ENCODE measurements at places on chromosomes 7 and 10.

DNA sequence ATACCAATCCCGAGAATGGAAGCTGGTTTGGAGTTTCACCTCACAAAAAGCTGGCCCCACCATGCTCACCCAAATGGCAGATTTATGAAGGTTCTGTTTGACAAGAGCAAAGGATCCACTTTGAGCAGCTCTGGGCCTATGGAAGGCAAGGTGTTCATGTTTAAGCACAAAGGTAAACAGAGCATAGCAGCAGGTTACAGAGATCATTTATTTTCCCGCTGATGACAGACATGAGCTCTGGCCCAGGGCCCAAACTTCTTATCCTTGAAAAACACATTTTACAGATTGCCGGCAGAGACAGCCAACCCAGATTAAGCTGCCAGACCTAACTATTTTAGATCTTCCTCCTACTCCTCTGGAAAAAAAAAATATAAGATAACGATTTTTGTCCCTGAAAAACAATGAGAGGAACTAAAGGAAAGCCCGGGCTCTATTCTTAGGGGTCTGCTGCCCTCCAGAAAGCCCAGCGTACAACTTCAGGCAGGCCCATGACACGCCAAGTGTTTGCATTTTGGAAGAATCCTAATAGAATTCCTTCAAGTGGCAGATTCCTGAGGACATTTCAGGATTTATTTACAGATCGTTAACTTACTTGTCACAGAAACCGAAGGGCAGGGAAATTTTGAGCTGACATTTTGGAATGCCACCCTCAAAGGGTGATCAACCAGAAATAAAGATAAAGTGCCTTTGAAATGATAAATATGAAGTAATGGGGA, 40.0 kb downstream of the SYPL1 start:
- no peak for DNase-seq
- H3K36me3 ChIP-seq: no peaks in the 10 kb centered on the region
- peak overlapping the region; percentile 75 for H3K27ac ChIP-seq
- H3K4me1 ChIP-seq: peaks cover 41% of the 10 kb centered on the region

DNA sequence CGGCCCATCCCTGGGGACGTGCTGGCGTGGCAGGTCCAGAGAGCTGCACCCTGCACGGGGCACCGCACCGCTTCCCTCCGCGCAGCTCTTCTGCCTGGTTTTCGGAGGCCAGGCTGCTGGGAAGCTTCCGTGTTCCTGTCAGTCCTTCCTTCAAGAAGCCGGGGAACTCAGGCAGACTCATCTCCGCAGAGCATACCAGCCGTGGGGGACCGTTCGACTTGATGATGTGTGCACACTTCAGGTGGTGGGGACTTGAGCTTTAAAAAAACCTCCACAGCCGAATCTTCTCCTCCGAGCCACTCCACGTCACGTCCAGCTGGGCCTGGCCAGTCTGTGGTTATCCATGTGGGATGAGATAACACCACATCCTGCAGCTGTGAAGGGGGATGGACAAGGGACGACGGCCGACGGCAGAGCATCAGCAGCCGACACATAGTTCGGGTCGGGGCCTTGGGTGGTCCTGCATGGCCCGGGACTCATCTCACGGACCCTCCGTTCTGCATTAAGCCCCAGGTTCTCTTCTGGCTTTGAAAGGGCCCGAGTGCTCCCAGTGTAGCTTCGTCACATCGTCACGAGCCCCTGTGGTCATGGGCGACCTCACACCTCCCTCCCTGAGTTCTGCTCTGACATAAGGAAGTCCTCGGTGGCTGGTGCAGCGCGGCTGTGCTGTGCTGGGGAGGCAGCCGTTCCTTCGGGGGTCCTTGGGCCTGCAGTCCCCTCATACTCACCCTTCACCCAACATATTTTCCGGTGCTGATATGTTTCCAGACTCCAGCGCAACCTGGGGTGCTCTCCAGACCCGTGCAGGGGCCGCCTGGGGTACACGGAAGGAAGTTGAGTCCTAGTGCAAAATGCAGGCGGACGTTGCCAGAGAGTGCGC, 4.5 kb upstream of the BHLHA15 start:
- no peak for DNase-seq
- H3K27me3 ChIP-seq: no peaks in the 10 kb centered on the region
- no peaks in the 10 kb centered on the region for H3K36me3 ChIP-seq
- no peaks in the 10 kb centered on the region for H3K4me1 ChIP-seq
- H3K27ac ChIP-seq: no peak overlapping the region

DNA sequence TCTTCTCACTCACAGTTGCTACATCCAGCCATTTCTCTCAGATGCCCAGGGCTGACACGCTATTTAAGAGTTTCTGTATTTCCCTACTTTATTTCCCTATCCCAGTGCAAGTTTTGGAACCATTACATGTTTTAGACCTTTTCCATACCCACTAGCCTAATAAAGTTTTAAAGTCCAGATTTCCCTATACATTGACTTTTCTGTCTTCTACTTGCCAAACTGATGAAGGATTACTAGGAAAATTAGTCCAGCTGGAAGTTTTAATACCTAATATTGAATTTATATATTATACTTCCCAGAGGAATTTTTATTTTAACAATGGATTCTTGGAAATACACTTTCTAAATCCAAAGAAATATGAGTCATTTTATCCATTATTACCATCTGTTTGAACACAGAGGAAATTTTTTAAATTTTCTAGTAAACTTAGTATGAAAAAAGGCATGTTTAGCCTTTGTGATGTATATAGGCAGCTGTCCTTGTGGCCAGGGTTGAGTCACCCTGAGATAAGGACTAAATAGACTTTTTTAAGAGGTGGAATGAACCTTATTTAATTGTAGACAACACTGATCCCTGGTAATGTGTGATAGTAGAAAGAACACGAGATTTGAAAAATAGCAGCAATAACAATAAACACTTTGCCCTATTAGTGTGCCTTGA, 205.0 kb downstream of the TFEC start:
- DNase-seq: no peak
- H3K4me3 ChIP-seq: no peak overlapping the region
- no peaks in the 10 kb centered on the region for H3K36me3 ChIP-seq
- H3K4me1 ChIP-seq: no peaks in the 10 kb centered on the region
- no peak overlapping the region for H3K27ac ChIP-seq
- H3K27me3 ChIP-seq: no peaks in the 10 kb centered on the region

DNA sequence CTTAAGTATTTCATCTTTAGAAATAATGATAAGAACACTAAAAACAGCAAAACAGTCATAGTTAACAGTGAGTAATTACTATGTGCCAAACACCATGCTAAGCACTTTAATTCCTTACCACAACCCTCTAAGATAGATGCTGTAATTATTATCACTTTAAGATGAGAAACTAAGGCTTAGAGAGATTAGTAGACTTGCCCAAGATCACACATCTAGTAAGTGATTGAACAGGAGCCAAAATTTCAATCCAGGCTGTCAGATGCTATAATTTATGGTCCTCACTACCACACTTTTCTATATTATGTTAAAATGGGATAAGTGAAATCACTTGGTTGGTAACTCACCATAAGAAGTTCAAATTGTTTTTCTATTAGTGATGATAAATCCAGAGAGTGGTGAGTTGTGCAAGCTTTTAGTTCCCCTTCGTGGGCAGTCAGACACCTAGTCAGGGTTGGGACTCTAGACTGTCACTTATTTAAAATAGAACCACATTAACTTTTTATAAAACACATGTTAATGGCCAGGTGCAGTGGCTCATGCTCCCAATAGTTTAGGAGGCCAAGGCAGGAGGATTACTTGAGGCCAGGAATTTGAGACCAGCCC, 85.9 kb upstream of the GATA3 start:
- no peak for DNase-seq
- no peak overlapping the region for H3K4me3 ChIP-seq
- H3K4me1 ChIP-seq: no peaks in the 10 kb centered on the region
- no peaks in the 10 kb centered on the region for H3K27me3 ChIP-seq

DNA sequence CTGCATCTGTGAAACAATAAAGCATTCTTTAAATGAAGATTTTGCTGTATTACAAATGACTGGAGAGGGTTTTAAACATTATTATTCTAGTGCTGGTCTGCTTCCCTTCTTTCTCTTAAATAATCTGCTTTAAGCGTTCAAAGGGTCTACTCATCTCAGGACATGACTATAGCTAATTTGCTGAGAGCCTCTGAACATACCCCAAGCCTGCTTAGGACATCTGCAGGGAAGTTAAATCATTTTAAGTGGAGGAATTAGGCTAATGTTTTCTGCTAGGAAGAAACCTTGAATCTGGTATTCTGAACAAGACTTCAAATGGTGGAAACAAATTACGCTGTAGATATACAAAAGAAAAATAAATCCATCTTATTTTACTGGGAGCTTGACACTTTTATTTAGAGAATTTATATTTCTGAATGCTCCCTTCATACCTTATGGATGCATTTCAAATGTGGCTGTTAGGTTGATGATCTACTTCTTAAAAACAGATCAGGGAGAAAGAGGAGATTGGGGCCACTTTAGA, 124.4 kb upstream of the ITGB1 start:
- no peaks in the 10 kb centered on the region for H3K27me3 ChIP-seq
- H3K36me3 ChIP-seq: no peaks in the 10 kb centered on the region
- H3K4me3 ChIP-seq: no peak overlapping the region
- DNase-seq: no peak
- H3K4me1 ChIP-seq: no peaks in the 10 kb centered on the region
- no peak overlapping the region for H3K27ac ChIP-seq

- H3K36me3 ChIP-seq: no peaks in the 10 kb centered on the region
- no peak for DNase-seq
- H3K27me3 ChIP-seq: no peaks in the 10 kb centered on the region
- H3K4me3 ChIP-seq: no peak overlapping the region
- no peaks in the 10 kb centered on the region for H3K4me1 ChIP-seq
Observed at GRCh38 chr7:91431601-91432000, 167.4 kb downstream of the FZD1 start.

DNA sequence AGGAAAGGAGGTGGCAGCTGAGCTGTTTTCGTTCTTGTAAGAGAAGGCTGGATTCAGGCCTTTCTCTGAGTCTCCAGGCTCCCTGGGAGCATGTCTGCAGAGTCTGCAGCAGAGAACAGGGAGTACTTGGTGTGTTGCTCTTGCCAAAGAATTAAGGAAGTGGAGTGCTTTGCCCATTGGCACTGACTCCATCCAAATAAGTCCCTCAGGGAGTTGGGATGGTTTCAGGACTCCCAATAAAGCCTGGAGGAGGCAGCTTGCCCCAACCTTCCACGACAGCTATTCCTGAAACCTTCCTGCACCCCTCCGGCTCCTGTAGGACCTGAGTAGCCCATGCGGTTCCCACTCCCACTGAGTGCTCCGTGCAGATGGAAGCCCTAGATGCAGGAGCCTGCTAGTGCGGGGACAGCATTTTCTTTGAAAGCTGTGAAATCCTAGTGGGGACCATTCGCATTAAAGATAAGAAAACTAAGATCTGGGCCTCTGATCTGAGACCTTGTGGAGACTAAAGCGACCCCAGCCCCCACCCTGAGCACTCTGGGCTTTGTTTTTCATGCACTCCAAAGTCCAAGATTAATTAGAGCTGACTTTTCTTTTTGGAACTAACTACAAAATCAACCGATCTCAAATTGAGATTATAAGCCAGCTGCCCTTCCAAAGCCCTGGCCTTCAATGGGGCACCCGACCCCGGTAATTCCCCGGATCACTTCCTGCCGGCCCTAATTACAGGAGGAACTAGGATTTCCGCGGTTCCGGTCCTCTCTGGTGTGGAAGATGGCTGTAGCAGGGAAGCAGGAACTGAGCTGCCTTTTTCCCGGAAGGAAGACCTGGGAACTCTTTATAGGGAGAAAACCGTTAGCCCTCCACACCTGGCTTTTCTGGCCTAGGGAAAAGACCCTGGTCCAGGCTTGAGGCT, 110.2 kb downstream of the COL13A1 start:
- no peak for DNase-seq
- no peaks in the 10 kb centered on the region for H3K36me3 ChIP-seq
- no peaks in the 10 kb centered on the region for H3K27me3 ChIP-seq
- no peak overlapping the region for H3K4me3 ChIP-seq

- no peak overlapping the region for H3K4me3 ChIP-seq
- no peaks in the 10 kb centered on the region for H3K4me1 ChIP-seq
- peaks cover 77% of the 10 kb centered on the region for H3K36me3 ChIP-seq
- H3K27ac ChIP-seq: no peak overlapping the region
- no peak for DNase-seq
- no peaks in the 10 kb centered on the region for H3K27me3 ChIP-seq
Observed at GRCh38 chr7:123689250-123689649, 33.6 kb downstream of the LMOD2 start.

GRCh38 chr10:77226020-77226419, 411.6 kb downstream of the KCNMA1 start:
- no peak for DNase-seq
- no peaks in the 10 kb centered on the region for H3K36me3 ChIP-seq
- no peaks in the 10 kb centered on the region for H3K27me3 ChIP-seq
- H3K27ac ChIP-seq: no peak overlapping the region
- H3K4me1 ChIP-seq: no peaks in the 10 kb centered on the region

DNA sequence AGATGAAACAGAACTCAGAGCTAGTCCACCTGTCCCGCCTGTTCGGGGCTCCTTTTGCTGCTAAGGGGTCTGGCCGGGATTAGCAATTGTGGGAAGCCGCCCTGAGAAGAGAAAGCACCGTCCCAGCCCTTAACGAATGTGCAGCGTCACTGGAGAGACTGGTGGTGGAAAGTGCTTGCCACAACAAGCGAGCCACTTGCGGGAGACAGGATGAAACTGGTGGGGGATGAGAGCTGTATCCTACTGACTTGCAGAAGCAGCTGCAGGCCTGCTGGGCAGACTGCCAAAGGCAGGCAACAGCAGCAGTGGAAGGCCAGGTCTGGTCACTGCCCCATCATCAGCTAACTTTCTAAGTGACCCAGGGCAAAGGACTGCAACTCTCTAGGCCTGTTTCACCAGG, 95.4 kb downstream of the FAM53B start:
- no peak for DNase-seq
- peaks cover 34% of the 10 kb centered on the region for H3K4me1 ChIP-seq
- H3K27ac ChIP-seq: peak overlapping the region; percentile 52
- no peaks in the 10 kb centered on the region for H3K27me3 ChIP-seq
- no peaks in the 10 kb centered on the region for H3K36me3 ChIP-seq

GRCh38 chr7:46652317-46652716, 731.2 kb upstream of the IGFBP3 start:
- no peaks in the 10 kb centered on the region for H3K36me3 ChIP-seq
- H3K27ac ChIP-seq: peak overlapping the region; percentile 63
- H3K4me1 ChIP-seq: peaks cover 28% of the 10 kb centered on the region
- H3K4me3 ChIP-seq: no peak overlapping the region
- DNase-seq: no peak
- H3K27me3 ChIP-seq: no peaks in the 10 kb centered on the region

GRCh38 chr10:132634947-132635271, 97.3 kb downstream of the INPP5A start:
- no peak overlapping the region for H3K27ac ChIP-seq
- H3K36me3 ChIP-seq: no peaks in the 10 kb centered on the region
- DNase-seq: no peak
- no peaks in the 10 kb centered on the region for H3K4me1 ChIP-seq

All from RWPE2 (cell line).